ENCODE measurements at places on chromosomes 13 and 19.

DNA sequence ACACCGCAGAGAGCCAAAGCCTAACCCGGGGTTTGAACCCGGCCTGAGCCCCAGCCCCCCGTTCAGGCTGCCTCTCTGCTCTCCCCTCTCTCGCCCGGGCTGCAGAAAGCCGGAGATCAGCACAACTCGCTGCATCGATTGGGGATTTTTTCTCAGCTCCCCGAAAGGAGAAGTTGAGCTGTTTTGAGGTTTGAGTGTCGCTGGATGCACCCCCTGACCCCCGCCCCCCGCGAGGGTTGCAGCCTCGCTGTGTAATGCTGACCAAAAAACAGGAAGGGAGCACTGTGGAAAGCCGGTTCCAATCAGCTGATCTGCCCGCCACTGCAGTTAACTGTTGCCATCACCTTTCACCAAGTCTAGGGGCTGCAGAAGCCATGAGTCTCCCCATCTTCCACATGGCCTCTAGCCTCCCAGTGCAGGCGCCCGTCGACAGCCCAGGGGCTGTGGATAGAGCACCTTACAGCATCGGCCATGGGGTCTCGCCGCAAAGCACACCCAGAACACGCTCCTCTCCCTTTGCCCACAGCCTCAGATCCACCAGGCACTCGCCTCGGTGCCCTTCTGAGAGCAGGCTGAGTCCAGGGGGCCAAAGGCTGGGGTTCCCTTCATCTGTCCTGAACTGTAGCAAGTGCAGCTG lies 34.5 kb downstream of the MYO9B start:
- DNase-seq, result peak; percentile 9

GRCh38 chr19:43505941-43506340 lies 1.4 kb upstream of the PHLDB3 start:
- no peak for DNase-seq

DNA sequence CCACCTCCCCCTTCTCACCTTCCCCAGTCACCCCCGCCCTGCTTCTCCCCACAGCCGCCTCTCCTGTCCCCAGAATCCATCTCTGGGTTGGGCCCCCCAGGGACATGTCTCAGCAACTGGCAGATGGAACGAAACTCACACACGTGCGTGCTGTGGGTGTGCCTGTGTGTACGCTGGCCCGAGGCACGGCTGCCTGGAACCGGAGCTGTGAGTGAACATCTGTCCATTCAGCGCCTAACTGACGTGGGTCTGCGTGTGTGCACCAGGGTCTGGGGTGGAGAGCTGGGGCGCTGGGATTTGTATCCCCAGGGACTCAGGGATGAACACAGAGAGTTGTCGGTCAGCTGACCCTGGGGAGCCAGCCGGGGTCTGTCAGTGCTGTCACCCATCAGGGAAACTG lies 752 bp upstream of the HAS1 start:
- DNase-seq, result no peak

DNA sequence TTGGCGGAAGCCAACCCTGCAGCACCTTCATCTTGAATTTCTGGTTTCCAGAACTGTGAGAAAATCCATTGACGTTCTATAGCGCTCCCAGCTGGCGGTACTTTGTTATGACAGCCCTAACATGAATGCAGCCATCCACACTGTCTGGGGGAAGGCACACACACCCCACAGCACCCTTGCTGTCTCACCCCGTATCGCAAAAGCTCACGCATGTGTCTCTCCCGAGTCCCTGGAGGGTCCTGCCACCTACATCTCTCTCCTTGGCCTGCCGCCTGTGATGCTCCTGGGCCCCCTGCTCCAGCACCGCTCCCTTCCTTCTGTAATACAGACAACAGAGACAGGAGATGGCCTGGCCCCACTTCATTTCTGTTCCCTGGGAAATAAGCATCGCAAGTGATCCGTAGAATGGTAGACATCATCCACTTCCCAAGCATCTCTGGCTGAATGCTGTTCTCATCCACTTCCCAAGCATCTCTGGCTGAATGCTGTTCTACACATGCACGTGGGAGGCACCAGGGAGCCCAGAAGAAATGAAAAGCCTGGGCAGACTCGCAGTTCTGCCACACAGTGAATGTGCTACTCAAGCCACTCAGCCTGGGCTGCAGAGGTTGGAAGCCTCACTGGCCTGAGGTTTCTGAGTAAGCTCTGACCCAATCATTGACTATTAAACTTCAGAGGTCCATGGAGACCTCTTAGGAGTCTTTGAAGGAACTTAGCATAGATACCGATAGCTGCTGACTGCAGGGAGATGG lies 29.6 kb downstream of the EPN1 start:
- DNase-seq, result no peak

DNA sequence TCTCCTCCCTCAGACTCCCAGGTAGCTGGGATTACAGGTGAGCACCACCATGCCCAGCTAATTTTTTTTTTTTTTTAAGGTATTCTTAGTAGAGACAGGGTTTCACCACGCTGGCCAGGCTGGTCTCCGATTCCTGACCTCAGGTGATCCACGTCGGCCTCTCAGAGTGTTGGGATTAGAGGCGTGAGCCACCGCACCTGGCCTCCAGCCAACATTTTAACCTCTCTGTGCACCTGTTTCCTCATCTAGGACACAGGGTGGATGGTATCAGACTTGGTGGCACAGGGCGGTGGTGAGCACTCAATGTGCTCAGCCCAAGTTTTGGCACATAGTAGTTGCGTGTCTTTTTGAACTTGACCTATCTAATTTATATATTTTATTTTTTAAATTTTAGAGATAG lies 12.5 kb downstream of the APBA3 start:
- no peak for DNase-seq

GRCh38 chr13:96533408-96533807 lies 443.5 kb downstream of the HS6ST3 start:
- no peak for DNase-seq

- no peak for DNase-seq
Observed at GRCh38 chr19:13022111-13022858, 27.0 kb downstream of the NFIX start.

DNA sequence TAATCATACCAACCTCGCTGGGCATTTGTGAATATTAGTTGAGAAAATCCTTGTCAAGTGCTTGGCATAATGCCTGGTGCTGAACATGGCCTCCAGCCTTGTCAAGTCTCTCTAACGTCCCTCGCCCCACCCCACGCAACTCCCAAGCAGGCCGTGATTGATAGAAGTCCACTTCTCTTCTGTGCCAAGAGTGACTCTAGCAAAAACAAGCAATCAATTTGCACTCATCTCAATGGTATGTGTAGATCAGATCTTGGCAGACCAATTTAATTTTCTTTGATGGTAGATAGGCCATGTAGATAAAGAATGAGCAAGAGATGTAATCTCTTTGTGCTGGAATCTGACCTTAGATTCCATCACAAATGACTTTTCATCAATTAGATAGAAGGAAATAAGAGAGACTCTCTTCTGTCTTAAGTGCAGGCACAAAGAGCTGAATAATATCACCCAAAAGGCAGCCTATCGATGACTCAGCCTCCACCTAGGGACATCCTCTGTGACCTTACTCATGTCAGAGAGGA lies 31.0 kb upstream of the KATNAL1 start:
- no peak for DNase-seq

- no peak for DNase-seq
Observed at GRCh38 chr13:110397436-110398115, 90.5 kb downstream of the COL4A2 start.

DNA sequence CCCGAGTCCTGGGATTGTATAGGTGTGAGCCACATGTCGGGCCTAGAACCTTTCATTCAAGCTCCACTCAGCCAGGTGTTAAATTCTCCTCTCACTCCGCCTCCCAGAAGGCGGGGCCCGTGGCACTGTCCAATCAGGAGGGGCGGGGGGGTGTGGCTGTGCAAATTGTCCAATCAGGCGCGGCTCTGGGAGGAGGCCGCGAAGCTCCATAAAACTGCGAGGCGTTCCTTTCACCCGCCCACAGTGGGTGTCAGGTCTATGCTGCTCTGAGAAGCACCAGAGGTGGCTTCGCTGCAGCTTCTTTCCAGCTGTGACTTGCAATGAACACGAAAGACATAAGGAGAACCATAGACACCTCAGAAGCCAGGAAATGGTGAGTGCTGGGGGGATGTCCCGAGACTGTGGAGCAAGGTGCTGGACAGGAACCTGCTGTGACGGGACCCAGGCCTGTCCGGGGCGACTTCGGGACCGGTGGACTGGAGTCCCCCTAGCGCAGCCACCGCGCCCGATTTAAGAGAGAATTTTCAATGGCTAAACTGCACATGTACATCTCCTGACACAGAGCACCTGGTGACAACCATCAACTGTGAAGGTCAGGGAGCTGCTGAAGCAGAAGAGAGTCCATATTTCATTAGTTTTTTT lies 3.0 kb upstream of the ZNF136 start:
- DNase-seq, result no peak

- no peak for DNase-seq
Observed at GRCh38 chr19:8333767-8334457, 9.2 kb downstream of the KANK3 start.

GRCh38 chr19:33274663-33275558 lies 27.4 kb downstream of the CEBPA start:
- DNase-seq, result no peak

DNA sequence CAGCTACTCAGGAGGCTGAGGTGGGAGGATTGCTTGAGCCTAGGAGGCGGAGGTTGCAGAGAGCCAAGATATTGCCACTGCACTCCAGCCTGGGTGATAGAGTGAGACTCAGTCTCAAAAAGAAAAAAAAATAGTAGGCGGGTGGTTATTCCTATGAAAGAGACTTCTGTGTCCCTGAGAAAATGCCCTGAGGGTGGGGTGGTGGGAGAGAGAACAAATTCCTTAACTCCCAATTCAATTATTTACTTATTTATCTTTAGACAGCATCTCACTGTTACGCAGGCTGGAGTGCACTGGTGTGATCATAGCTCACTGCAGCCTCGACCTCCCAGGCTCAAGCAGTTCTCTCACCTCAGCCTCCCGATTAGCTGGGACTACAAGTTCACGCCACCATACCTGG lies 10.3 kb upstream of the EEF2 start:
- no peak for DNase-seq

GRCh38 chr13:59982631-59983382 lies 180.9 kb downstream of the DIAPH3 start:
- DNase-seq, result no peak

GRCh38 chr13:27037171-27037570 lies 134.4 kb downstream of the USP12 start:
- DNase-seq, result no peak

- DNase-seq, result no peak
Observed at GRCh38 chr13:41420146-41420545, 37.2 kb upstream of the RGCC start.

DNA sequence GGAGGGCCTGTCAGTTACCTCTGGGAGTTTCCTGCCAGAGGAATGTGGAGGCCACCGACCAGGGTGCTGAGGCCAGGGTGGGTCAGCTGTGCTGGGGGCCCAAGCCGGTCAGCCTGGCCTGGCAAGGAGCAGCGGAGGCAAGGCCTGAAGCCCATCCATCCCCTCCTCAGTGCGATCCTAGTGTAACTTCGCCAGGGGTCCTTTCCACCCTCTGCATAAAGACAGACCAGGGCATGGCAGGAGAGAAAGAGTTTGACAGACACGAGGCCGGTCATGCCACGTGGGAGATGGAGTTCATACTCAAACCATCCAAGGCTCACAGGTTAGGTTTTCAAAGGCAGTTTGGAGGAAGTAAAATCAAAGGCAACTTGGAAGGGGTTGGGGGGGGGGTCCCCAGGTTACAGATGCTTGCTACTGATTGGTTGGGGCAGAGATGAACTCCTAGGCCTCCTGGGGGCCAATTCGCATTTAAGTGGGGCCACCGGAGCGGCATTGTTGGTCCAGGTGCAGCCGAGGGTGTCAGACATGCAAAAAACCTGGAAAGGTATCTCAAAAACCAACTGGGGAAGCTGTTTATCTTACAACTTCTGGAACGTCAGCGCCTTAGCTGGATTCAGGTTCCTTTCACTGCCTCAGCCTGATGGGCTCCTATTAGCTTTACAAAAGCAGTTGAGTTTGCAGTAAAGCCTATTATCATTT lies 36.8 kb upstream of the DPRX start:
- DNase-seq, result no peak

DNA sequence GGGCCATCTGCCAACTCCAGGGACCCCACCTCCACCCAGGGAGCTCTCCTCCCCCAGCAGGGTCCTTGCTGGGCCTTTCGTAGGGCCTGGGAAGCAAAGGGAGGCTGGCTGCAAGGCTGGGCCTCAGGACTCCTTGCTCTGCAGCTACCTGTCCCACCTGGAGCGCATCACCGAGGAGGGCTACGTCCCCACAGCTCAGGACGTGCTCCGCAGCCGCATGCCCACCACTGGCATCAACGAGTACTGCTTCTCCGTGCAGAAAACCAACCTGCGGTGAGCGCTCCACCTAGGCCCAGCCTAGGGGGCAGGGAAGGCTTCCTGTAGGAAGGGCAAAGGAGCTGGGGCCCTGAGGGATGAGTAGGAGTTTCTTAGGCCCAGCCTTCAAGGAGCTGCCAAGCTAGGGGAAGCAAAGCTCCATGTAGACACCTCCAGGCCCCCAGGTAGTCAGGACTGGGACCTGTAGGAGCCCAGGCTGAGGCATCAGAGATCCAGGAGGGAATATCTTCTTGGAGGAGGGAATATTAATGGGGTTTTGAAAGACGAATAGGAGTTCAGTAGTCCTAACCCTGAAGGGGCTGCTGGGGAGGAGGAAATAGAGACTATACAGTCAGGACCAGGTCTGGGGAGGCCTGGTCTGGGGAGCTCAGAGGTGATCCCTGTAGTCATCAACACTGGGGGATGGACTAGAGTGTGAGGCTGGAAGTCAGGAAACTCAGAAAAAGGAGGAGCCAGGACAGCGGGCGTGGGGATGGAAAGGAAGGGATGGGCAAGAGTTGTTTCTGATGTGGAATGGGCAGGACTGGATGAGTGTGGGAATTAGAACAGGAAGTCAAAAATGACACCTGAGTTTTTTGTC lies 16.0 kb downstream of the GNA15 start:
- DNase-seq, result no peak

DNA sequence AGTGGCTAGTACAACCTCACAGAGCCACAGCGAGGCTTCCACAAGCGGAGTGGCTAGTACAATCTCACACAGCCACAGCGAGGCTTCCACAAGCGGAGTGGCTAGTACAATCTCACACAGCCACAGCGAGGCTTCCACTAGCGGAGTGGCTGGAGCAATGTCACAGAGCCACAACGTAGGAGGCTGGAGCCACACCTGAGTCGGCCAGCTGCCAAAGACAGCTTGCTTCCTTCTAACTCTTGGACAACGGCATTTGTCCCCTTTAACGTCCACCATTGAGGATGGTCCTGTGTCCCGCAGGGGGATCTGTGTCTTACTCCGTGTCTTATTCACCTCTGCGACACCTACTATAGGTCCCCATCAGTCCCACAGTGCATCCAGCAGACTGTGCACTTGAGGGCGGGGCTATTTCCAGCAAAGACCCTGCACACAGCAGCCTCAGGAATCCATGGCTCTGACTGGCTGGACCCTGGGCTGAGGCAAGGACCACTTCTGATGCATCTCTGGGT lies 3.7 kb downstream of the ZNF787 start:
- no peak for DNase-seq

- no peak for DNase-seq
Observed at GRCh38 chr13:102556806-102557205, 40.0 kb upstream of the TPP2 start.

- no peak for DNase-seq
Observed at GRCh38 chr19:39167461-39168257, 29.1 kb upstream of the NCCRP1 start.

All from naive thymus-derived CD8-positive, alpha-beta T cell (primary cell).